ENCODE measurements at places on chromosomes 1 and 21.

DNA sequence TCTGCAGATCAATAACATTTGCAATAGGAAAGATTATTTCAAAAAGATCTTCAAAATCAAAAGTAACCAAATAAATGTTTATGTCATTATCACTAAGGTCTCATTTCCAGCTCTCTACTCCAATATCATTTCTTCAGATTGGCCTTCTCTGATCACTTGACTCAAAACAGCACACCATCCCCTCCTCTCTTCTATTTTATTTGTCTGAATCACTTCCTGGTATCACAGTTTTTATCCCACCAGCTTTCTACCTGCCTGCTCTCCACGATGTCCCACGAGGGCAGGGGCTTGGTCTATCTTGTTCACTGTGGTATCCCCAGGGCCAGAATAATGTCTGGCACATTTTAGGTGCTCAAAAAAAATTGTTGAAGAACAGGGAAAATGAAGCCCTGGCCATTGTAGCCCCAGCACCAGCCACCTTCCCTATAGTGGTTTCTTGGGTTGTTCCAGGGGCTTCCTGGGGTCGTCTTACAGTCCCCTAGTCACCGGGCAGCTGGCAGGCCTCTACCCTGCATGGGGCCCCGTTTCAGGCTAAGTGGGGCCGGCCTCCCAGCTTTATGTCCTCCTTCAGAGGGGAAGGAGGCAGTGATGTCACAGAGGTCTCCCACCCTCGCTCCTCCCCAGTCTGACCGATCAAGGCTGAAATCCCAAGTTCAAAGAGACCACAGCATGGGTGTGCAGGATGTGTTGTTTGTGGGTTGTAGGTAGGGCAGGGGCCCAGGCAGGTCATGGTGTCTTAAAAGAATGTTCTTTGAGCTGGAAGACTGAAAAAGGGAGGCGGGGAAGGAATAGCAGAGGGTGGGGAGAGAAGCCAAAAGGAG lies 3.5 kb upstream of the PADI1 start:
- DNase-seq: no peak

GRCh38 chr1:181324797-181325616 lies 158.3 kb upstream of the CACNA1E start:
- DNase-seq: no peak

GRCh38 chr1:61244114-61244513 lies 161.8 kb downstream of the NFIA start:
- DNase-seq: peak; percentile 57

DNA sequence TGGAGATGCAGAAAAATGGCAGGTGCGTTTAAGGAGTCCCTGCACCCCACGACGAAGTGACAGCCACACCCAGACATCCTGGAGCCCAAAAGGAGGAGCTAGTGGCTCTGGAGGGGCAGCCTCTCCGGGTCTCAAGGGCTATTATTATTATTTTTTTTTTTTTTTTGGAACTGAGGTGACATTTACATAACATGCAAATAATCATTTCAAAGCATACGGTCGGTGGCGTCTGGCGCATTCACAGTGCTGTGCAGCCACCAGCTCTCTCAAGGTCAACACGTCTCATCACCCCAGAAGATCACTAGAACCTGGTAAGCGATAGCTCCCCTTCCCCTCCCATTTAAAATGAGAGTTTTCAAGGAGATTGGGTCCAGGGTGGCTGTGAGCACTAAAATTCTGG lies 67.5 kb upstream of the PDE9A start:
- DNase-seq: no peak

GRCh38 chr1:150829751-150830150 lies 21.7 kb upstream of the CTSK start:
- DNase-seq: no peak

DNA sequence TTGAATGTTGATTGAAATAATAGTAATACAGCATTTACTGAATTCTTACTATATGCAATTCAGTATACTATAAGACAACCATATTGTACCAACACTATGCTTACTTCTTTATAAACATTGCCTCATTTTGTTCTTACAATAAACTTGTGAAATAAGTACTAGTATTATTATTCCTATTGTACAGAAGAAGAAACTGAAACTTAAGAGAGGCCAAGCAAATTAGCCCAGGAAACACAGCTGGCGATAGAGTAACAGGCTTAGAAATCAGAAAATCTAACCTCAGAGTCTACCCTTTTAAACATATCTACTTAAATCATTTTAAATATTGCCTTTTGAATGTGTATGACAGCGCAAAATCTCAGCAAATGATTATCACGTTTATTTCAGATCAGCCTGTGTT lies 41.7 kb downstream of the FASLG start:
- no peak for DNase-seq

DNA sequence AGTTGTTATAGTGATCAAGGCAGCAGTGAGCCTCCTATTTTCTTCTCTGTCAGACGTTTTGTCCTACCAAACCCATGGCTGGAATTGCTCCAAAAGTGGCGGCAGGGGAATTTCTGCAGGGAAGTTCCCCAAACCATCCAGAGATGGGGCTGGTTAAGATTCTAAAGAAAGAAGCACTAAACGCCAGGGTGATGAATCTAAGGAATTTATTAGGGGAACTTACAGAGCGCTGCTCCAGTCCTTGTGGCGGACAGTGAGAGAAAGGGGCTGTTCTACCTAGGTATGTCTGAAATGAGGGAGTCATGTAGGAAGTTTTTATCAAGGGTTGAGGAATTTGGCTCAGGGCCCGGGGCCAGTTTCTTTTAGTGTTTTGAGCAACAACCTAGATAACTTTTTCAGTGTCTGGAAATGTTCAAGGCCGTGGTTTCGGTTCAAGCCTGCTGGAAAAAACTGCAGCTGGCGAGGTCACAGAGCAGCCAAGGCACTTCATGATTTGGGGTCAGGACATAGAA lies 222.4 kb upstream of the B3GALT2 start:
- DNase-seq: peak; percentile 77

- DNase-seq: no peak
Measured at GRCh38 chr1:231240531-231240882, 505 bp upstream of the GNPAT start.

- DNase-seq: no peak
Measured at GRCh38 chr21:42853621-42854020, 25.7 kb downstream of the WDR4 start.

GRCh38 chr1:215672482-215672881 lies 105.4 kb downstream of the KCTD3 start:
- no peak for DNase-seq

GRCh38 chr21:33171616-33172169 lies 58.0 kb upstream of the IFNAR2 start:
- no peak for DNase-seq

DNA sequence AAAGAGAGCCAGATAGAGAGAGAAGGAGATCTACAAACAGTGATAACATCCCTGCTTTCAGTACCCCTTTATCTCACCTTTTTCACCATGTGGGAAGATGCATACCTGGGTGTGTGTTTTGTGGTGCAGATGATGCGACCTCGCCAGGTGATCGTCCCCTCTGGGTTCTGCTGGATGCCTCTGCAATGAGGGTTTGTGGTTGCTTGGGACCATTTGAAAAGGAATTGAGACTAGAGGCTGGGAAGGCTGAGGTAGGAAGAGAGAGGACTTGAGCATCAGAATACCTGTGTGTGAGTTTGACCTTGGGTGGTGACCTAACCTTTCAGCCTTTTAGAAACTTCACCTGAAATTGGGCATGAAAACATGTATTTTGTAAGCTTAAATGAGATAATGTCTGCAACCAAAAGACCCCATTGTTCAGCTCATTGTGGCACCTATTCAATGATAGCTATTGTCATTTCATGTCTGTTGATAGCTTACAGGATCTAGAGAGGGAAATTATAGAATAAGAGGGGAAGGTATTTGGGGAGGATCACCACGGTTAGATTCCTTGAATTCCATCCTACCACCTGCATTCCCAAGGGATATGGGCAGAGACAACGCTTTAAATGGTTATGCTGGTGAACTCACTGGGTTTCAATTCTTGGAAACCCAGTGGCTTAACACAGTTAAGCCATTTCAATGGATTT lies 125.7 kb downstream of the IGSF21 start:
- no peak for DNase-seq

DNA sequence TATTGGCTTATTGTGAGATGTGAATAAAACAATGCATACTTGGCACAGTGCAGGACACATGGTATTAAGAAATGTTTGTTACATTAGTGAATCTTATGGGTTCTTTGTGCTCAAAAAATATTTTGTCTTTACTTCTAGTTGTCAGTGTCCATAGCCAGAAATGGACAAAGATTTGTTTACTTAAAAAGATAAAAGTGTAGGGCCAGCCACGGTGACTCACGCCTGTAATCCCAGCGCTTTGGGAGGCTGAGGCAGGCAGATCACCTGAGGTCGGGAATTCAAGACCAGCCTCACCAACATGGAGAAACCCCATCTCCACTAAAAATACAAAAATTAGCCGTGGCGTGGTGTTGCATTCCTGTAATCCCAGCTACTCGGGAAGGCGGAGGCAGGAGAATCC lies 654.6 kb upstream of the NEGR1 start:
- no peak for DNase-seq

GRCh38 chr1:172754609-172755008 lies 95.7 kb downstream of the FASLG start:
- DNase-seq: no peak

- DNase-seq: peak; percentile 45
Measured at GRCh38 chr21:43370091-43370658, 56.8 kb downstream of the SIK1 start.

- no peak for DNase-seq
Measured at GRCh38 chr1:36206323-36206858, 17.9 kb upstream of the THRAP3 start.

- no peak for DNase-seq
Measured at GRCh38 chr1:46458190-46458589, 31.4 kb upstream of the DMBX1 start.

DNA sequence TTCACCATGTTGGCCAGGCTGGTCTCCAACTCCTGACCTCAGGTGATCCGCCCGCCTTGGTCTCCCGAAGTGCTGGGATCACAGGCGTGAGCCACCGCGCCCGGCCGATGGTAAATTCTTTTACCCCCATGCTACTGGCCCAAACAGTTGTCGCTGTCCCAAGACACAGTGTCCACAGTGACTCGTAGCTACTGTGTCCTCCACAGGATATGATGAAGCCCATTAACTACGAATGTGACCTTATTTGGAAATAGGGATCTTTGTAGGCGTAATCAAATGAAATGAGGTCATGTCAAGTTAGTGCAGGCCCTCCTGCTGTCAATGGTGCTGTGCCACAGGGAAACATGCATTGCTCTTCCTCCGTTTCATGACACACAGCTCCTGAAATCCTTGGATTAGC lies 8.5 kb downstream of the FNDC10 start:
- peak; percentile 79 for DNase-seq

DNA sequence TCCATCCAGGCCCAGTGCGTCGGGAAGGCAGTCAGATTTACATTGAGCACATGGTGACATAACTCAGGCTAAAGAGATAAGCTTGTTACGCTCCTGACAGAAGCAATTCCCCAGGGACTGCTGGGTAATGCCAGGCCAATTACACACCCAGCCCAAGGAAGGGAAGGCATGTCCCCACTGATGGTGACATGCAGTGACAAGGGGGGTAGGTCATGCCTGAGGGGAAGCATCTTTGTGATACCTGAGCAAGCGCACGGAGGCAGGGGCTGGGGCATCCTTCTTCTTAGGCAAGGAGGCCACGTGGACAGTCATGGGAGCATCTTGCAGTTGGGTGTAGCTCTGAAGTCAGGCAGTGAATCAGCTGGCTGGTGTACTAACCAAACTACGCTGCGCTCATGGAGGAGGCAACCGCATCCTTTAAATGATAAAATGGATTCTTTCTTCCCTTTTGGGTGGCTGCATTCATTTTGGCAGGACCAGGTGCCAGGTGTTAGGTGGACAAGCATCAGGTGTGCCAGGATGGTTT lies 39.6 kb upstream of the GRIK3 start:
- DNase-seq: no peak

- no peak for DNase-seq
Measured at GRCh38 chr21:43207868-43208267, 39.1 kb downstream of the CRYAA start.

DNA sequence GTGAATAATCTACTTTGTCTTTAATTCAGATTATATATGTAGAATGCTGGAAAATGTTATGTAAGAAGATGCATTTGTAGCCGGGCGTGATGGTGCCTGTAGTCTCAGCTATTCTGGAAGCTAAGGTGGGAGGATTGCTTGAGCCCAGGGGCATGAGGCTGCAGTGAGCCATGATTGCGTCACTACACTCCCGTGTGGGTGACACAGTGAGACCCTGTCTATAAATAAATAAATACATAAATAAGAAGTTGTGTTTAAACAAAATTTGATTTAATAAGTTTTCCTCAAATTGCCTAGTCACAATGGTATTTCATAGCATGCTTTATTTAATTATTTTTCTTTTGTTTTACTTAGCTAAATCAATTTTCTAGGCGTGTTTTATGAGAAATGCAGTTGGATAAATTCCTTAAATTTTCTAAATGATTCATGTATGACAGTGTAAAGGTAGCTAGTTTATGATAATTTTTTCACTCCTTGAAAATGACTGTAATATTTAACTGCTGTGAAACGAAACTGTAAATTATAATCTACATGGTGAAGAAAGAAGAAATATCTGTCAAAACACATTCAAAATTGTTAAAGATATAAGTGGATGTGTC lies 232.6 kb downstream of the SRGAP2C start:
- no peak for DNase-seq

DNA sequence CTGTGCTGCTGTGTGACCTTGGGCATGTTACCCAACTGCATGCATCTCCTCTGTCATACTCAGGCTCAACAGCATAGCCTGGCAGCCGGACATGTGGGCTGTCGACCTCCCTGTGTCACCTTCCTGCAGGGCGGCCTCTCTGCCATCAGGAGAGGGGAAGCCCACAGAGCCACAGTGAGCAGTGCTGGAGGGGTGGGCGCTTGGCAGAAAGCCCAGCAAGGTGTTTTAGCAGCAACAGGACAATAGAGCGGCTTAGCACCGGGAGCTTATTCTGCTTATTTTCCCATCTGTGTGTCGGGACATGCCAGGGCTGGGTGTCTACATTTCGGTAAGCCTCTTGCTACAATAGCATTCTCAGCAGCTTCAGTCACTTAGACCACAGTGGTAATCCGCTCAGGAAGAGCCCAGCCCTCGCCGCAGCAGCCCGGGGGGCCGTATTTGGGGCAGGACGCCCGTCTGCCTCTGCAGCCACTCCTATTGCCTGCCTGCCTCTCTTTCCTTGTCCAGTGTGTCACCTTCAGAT lies 22.8 kb upstream of the CDK18 start:
- no peak for DNase-seq

- no peak for DNase-seq
Measured at GRCh38 chr1:151718666-151719065, 2.1 kb upstream of the CELF3 start.

DNA sequence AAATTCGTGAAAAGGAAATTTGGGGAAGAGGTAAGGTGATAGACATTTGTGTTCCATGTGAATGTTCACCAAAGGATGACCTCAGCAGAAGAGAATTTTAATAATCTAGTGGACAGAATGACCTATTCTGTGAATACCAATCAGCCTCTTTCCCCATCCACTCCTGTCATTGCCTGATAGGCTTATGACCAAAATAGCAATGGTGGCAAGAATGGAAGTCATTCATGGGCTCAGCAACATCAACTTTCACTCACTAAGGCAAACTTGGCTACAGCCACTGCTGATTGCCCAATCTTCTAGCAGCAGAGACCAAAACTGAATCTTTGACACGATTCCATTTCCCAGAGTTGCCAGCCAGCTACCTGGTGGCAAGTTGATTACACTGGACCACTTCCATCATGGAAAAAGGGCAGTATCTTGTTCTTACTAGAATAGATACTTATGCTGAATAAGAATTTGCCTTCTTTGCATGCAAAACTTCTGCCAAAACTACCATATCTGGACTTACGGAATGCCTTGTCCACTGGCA lies 348.7 kb upstream of the PBX1 start:
- no peak for DNase-seq
